ENCODE measurements at places on chromosomes 7 and 10.

DNA sequence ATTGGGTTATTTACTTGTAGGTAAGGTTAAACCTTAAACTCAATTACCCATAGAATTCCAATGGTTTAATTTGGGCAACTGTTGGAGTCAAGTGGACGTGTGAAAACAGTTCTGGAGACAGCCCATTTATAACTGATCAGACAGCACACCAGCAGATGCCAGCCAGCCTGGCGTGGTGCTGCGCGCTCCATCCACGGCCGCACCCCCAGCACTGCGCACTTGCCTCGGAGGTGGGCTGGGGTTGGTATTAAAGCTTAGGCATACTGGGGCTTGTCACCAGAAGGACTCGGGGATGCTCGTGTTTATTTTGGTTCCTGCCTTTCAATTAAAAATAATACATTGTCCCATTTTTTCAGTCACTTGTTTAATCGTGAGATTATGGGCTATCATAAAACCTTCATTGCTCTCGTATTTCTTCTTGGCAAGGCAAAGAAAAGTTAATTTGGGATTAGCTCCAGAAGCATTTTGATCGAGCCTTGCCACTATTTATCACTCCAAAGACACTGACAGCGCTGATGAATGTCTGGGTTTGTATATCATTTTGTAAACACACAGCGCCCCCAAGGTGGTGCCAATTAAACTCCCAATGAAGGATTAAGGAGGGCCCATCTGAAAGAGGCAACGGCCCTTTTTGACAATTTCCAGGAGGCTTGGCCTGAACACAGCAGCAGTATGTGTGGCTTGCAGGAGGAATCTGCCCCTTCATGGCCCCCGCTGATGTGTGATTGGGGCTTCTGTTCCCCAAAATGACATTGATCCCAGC lies 204.5 kb upstream of the CXCL12 start:
- DNase-seq: no peak

DNA sequence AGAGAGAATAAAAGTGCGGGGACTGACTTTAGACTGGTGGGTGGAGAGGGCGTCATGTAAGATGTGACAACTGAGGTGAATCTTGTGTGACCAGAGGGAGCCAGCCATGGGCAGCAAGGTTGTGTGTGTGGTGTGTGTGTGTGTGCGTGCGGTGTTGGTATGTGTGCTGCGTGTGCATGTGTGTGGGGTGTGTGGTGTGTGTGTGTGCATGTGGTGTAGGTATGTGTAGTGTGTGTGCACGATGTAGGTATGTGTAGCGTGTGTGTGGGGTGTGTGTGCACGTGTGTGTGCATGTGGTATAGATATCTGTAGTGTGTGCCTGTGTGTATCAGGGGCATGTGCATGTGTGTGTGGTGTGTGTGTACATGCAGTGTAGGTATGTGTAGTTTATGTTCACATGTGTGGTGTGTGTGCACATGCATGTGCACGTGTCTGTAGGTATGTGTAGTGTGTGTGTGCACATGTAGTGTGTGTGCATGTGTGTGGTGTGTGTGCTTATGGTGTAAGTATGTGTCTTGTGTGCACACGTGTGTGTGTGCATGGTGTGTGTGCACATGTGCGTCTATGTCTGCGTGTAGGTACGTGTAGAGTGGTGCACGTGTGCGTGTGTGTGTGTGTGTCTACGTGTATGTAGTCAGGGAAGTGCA lies 312.3 kb upstream of the MKI67 start:
- DNase-seq: no peak

DNA sequence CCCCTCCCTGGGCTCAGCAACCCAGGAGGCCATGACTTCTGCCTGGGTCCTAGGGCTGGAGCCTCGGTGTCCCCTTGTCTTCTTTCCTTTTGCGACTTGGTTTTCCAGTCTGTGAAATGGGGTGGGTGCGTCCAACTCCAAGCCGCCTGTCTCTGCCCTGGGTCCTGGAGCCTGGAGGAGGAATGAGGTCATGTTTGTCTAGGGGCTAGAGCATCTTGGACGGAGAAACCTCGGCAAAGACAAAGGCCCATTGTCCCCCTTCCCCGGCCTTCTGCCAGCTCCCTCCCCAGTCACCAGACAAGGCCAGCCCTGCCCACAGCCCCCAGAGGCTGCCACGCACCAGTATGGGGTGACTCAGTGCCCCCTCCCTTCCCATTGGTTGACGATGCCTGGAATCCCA lies 39.8 kb upstream of the ELN start:
- no peak for DNase-seq

DNA sequence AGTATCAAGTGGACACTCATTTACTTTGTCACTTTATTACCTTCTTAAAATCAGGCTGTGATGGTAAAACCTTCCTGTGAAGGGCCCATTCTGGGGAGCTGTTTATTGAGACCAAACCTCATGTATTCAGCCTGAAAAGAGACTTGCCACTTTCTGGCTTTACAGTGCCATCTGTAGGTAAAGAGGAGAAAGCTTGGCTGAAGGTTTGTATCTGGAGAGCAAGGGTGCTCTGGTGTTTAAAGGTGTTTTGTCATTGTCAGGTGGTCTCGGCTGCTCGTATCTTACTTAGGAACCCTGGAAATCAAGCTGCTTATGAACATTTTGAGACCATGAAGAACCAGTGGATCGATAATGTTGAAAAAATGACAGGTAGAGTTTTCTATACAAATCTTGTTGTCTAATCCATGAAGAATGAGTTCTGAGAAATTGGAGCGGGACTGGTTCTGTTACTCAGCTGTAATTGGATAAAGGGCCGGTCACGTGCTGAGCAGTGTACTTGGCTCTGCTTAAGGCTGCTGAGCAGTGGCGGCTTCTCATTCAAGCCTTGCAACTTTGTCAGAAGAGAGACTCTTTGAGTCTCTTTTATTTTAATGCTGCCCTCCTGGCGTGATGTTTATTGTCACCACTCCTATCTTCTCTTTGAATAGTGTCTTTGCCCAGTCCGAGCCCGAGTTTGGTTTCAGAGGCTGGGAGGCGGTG lies 46.9 kb downstream of the AP3M1 start:
- DNase-seq: peak; percentile 64

- DNase-seq: no peak
Observed at GRCh38 chr10:108601851-108602250, 1321.5 kb downstream of the XPNPEP1 start.

DNA sequence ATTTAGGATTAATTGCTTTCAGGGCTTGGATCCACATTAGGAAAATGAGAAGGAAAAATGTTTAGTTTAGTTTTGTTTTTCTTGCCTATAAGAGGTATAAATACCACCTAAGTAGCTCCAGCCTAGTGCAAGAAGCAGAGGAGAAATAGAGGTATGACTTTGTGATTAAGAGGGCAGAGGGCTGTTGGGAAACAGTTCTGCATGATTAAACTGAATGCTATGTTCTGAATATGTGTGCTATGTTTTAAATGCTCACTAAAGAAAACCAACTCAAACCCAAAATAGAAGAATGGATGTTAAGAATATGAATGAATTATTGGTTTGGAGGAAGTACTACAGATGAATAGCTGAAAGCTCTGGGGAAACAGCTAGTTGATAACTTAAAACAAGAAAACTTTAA lies 7.6 kb downstream of the CALCR start:
- no peak for DNase-seq

GRCh38 chr7:150365673-150366398 lies 2.8 kb upstream of the REPIN1 start:
- DNase-seq: no peak

- DNase-seq: peak; percentile 75
Observed at GRCh38 chr10:543131-543530, 146.3 kb downstream of the DIP2C start.

DNA sequence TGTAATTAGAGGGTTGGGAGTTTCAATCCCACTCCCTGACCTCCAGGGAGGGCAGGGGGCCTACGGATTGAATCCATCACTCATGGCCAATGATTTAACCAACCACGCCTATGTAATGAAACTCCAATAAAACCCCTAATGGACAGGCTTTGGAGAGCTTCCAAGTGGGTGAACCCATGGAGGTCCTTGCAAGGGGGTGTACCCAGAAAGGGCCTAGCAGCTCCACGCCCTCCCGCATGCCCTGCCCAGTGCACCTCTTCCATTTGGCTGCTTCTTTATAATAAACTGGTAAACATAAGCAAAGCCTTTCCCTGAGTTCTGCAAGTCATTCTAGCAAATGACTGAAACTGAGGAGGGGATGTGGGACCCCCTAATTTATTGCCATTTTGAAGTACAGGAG lies 280.1 kb downstream of the FRMD4A start:
- DNase-seq: no peak

DNA sequence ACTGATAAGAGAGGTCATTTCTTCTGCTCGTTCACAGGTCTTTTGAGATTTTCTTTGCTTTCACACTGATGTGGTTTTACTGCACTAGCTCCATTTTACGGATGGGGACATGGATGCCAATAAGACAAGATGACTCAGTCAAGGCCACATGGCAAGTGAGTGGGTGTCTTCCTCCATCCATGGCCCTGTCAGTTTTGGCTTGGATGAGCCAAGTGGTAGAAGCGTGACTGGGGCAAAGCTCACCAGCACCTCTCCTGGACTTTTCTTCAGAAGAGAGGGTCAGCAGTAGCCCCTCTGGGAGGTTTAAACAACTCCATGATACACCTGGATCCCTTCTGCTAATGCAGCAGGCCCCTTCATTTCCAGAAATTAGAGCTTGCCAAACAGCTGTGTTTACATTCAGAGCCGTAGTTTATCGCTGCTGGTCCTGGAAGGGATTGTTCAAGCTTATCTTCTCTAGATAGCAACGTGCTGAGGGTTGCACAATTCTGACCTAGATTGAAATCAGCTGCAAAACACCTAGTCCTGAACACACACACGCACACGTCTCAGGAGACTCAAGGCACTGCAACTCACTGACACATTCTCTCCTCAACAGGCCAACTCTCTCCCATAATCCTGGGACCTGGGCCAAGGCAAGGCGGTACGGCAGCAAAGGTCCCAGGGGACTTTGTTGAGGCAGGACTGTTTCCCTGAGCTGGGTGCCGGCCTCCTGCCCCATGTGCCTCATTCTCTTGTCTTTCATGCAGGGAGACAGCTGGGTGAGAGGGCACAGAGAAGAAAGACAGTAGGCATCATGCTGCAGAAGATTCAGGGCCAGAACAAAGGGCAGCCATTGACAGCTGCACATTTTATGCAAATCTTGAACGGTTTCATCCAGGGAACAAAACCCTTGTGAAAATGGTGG lies 14.2 kb upstream of the PDCD4 start:
- DNase-seq: no peak

GRCh38 chr7:5603241-5604140 lies 178.0 kb downstream of the RNF216 start:
- no peak for DNase-seq

DNA sequence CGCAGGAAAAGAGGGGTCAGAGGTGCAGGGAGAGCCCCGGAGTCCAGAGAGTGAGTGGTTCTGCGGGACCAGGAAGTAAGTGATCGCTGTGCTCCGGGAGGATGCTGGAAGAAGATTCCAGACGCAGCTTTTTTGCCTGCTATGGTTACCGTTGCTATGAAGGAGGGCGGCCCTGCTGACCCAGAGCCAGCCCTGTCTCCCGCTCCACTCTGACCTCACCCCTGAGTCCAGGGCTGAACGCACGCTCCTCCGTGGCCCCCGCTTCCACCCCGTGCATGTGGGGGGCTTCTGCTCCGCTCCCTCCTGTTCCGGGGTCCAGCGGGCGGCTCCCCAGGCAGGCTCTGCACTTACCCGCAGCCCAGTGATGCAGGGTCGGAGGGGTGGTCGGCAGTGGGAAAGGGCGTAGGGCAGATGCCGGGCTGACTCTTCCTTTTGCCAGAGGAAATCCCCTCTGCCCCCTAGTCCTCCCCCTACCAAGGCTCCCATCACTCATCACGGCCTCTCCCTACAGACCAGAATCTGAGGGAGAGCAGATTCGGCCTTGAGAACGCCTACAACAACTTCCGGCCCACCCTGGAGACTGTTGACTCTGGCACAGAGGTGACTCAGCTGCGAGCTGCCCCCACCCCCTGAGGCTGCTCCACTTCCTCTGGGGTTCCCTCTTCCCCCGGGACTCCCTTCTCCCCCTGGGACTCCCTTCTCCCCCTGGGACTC lies 2.7 kb upstream of the MUC17 start:
- DNase-seq: no peak

DNA sequence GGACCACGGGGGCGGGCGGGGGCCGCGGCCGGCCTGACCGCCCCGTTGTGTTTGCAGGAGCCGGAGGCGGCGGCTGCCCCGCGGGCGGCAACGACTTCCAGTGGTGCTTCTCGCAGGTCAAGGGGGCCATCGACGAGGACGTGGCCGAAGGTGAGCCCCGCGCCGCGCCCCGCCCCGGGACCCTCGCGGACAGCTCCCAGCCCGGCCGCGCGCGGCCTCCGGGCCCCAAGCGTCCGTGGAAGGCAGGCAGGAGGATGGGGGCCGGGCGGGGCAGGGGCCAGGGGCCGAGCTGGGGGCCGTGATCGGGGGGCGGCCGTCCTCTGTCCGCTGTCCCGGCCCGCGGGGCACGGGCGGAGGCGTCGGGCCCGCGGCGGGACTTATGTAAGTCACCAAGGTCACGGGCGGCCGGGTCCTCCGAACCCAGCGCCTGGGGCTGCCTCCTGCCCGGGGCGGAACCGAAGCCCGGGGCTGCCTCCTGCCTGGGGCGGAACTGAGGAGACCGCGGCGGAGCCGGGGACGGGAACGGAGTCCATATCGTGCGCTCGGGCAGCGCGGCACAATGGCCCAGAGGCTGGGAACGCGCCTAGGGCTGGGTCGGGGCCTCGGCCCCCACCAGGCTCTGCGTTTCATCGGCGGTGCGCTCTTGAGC lies 497 bp downstream of the PPP2R2D start:
- no peak for DNase-seq

DNA sequence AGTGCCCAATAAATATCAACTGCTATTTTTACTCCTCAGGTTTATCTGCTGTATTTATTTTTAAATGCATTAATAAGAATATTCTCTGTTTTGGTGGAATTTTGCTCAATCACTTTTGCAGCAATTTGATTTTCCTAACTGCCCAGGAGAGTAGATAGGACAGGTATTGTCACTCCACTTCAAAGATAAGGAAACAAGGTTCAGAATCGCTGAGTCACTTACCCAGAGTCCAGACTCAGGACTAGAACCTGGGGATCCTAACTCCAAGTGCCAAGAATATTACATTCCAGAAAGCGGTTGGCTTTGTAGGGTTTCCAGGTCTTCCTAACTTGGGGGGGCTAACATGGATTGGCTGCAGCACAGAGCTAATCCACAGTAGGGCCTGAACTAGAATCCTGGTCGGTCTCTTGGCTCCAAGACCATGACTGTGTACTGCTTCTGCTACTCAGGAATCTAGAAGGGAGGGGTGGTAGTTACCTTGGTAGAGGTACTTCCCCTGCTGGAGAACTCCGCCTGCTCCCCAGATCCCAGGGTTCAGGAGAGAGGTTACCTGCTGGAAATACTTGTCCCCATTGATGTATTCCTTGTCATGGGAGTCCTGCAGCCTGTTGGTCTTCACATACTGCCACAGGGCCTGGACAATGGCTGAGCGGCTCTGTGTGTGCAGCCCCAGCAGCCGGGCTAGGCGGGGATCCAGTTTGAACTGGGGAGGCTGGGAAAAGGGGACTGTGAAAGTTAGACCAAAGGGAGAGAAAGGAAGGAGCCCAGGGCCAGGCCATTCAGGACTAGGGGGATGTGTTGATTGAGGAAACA lies 7.3 kb downstream of the SMARCD3 start:
- DNase-seq: no peak

DNA sequence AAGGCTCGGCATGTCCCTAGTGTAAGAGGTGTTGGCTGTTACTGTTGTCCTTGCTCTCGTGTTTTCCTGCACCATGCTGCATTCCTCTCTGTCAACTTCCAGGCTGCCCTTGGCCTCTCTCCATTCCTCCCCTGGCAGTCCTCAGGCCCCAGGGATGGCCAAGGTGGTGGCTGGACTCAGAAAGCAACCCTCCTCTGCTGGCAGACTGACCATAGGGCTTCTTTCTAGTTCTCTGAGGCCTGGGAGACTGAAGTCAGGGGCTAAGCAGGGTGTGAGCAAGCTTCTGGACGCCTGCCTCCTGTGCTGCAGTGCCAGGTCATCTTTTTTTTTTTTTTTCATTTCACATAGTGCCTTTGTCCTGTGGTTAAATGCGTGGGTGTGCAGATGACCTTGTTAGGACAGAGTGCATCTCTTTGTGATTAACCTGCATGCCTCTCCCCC lies 72.0 kb downstream of the GOLGA7B start:
- DNase-seq: peak; percentile 77
